ENCODE measurements at places on chromosomes 12 and 14. TPM values are rescaled to one million over a fixed set of nuclear protein-coding genes. Genes with fewer than 3 reads are reported as not detected.

Gene FAM186B
- 0.11 TPM for total RNA-seq

- DNase-seq = peak; percentile 2
Observed at GRCh38 chr12:105930557-105931503, 207.9 kb downstream of the NUAK1 start.

Gene DPY19L2
- 1.7 TPM for total RNA-seq

- no peak for DNase-seq
Observed at GRCh38 chr12:39835517-39836489, 216.2 kb upstream of the ABCD2 start.

Gene ATP5F1B
- total RNA-seq = 1,061 TPM

Gene RASAL1
- total RNA-seq = 4.5 TPM

DNA sequence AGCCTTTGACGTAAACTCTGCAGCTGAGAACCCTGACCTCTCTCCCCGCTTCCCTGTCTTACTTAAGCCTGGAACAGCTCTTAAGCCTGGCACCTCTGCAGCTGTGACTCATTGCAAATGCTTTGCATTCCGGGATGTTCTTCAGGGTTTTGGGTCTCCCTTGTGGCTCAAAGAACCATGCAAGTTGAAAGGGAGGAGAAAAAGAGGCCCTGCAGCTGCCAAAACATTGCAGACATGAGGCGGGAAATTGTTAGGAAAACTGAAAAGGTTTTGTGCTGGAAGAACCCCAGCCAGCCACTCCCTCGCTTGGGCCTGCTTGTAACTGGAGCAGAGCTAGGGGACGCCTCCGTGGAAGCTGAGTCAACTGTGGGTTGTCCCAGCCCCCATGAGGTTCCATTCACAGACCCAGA, 60.2 kb upstream of the FERMT2 start:
- peak; percentile 31 for DNase-seq

DNA sequence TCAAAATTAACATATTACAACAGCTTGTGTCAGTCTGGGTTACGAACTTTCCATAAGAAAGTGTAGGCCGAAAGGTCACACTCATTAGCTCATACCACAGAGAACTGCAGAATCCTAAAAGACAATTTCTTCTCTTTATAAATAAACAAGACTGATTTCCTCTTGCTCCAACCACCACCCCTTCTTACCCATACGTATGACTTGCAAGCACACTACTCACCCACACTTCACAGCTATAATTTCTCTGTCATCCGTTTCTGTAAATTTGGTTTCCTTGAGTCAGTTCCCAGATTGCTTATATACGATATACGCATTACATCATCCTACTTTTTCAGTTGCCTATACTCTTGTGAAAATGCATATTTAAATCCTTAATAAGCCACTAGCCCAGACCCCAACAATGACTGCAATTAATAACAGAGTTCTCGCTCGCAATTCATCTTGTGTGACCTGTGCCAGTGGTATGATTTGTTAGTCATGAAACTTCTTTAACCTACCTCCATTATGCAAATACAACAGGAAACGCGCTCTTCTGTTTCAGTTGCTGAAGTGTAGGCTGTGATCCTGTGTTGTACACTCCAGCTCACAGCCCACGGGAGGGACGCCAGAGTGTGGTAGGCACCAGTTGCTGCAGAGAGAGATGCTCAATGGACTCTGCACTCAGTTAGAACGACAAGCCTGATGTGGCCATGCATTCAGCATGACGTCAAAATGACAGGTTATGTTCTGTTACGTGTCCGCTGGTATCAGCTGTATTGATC, 417.6 kb downstream of the PDZRN4 start:
- DNase-seq = no peak

- DNase-seq = no peak
Observed at GRCh38 chr14:98290596-98290995, 981.4 kb downstream of the BCL11B start.

DNA sequence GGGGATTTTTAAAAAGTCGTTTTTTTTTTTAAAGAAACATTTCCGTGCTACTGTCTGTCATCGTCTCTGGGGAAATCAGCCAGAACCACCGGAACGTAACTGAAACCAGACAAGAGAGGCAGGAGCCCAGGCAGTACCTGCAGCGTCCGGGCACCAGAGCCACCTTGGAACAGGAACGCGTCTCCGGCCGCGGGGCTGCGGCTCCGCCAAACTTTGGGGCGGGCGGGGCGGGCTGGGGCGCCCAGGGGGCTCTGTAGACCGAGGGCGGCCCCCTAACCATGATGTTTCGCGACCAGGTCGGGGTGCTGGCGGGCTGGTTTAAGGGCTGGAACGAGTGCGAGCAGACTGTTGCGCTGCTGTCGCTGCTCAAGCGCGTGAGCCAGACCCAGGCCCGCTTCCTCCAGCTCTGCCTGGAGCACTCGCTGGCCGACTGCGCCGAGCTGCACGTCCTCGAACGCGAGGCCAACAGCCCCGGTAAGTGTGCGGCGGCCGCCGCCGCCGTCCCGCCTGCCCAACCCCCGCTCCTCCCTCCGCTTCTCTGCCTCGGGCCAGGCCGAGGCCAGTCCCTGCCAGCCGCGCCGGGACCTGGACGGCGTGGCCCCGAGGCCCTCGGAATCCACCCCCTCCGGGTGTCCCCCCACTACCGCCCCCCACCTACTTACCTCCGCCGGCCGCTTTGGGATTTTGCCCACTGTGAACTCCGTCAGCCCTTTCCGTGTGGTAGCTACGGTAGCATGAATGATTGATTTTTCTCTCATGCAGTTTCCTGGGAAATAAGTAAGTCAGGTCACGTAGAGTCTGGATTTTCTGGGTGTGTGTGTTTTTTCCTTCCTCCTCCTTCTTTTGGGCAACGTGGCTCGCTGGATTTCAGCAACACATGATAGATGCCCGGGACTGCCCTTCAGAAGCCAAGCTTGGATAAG, 972 bp downstream of the SAMD4A start:
- peak; percentile 80 for DNase-seq

DNA sequence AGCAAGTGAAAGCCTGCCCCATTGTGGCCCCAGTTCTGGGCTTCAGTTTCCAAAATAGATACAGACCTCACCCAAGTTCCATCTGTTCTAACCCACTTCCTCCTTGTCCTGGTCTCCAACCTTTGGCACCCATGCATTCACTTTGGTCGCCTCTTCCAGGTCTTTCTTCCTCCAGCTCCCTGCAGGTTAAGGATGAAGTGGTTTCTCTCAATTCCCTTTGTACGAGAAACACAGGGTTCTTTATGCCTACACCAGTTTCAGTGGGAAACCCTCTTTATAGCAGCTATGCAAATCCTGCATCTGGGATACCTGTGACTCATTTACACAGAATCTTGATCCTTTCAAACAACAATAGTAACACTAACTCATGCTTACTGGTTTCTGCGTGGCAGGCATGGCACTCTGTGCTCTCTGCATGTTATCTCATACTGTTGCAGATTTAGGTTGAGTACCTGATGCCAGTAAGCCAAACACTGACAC, 110.6 kb upstream of the AMIGO2 start:
- no peak for DNase-seq

GRCh38 chr12:105420659-105421240, 90.3 kb downstream of the C12orf75 start:
- peak; percentile 62 for DNase-seq

DNA sequence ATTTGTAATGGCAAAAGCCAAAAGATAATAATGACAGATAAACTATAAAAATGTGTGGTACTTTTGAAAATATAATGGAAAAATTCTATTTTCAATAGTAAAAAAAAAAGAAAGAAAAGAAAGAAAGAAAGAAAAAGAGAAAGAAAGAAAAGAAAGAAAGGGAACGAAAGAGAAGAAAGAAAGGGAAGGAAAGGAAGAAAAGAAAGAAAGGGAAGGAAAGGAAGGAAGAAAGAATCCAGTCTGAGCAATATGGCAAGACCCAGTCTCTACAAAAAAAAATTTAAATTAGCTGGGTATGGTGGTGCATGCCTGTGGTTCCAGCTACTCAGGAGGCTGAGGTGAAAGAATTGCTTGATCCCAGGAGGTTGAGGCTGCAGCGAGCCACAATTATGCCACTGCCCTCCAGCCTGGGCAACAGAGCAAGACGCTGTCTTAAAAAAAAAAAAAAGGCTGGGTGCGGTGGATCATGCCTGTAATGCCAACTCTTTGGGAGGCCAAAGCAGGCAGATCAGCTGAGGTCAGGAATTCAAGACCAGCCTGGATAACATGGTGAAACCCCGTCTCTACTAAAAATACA, 38.4 kb downstream of the EAPP start:
- no peak for DNase-seq

Gene KRT3
- total RNA-seq = not detected

Data from H7 (cell line).